ENCODE measurements at places on chromosomes 7 and 10.
A peak's percentile ranks its signal among the peaks of the same experiment; 100 is the strongest.

DNA sequence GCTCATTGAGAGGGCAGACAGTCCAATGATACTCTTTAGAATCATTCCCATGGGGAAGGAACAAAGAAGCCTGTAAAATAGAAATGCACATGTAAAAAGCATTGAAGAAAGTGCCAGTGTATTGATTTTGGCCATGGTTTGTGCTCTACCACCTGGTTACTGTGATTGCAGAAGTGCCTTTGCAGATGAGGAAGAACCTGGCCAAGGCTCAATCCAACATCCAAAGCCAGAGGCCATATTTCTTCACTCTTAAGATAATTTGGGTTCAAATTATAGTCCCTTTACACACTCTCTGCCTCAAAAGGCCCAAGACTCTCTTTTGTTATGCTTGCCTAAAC lies 122.1 kb downstream of the EGFR start:
- no peak for DNase-seq

DNA sequence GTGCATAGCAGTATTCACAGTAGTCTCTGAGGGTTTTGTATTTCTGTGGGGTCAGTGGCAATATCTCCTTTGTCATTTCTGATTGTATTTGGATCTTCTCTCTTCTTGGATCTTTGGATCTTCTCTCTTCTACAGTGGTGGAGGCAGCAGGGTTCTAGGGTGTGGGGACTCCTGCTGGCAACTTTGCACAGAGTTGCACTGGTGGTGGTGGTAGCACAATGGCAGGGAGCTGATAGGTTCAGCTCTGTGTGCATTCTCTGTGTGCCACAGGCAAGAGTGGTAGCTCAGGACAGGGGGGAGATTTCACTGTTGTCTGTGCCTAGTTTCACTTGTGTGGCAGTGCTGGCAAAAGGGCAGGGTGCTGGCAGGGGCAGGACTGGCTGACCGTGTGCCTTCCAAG lies 35.1 kb upstream of the PRSS37 start:
- no peak for DNase-seq

DNA sequence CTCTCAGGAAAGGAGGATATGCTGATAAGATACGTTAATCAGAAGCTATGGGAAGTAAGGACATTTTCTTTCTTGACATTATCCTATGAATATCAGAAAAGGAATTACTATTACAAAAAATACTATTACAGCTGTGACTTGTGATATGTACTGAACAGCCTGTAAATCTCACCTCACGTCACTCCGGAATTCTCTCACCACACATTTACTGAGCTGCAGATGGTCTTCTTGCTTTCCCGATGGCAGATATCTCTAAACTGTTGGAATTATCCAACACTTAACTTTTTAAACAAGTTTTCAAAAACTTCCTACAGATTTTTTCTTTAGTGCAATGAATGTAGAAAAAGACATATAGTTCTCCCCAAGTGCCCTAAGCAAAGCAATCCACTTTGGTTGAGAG lies 313.4 kb downstream of the GPR37 start:
- no peak for DNase-seq

GRCh38 chr7:15478401-15478800 lies 83.4 kb downstream of the AGMO start:
- DNase-seq = no peak

DNA sequence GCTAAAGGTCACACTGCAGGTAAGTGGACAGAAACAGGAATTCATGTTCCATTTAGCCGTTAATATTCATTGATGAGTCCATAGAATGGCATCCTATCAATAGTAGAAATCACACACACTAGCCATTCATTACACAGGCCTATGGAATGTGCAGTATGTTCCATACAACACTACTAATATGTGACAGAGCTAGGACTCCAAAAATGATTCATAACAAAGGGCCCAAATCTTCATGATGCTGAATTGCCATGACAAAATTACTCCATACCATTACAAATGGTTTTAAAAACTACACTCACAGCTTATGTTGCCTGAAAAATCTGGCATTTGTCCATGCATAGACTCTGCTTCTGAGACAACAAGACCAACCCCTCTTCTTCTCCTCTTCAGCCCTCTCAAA lies 549.1 kb downstream of the XPNPEP1 start:
- DNase-seq = no peak

DNA sequence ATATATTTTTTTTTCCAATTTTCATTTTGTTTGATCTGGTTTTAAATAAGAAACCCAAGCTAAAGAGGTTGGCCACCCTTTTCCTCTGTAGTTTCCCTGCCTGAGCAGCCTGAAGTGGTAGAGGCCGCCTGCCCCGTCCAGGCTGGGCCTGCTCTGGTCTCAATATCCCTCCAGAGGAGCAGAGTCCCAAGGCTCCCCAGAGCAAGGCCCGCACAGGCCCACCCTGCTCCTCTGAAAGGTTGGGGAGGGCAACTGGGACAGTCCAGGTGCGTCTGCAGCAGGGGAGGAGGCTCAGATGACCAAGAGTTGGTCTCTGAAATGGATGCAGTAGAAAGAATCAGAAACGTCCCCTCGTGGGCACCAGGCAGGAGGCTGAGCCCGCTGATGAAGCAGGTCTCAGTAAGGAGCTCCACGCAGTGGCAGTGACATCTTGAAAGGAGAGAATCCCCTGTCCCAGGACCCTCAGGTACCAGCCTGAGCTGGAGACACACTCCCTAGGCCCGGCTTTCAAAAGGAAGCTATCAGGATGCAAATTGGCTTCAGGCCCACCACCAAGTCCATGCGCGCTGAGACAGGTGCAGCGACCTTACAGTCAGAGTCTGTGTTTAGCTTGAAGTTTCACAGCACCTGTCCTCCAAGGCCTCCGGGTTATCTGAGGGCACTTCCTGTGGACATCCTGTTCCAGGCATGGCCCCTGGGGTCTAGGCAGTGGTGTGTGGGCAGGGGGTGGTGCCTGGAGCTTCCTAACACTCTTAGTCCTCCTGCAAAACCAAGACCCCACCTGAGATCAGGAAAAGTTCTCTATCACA lies 37.7 kb downstream of the EN2 start:
- DNase-seq = no peak

- DNase-seq = peak; percentile 54
Measured at GRCh38 chr10:43137717-43138020, 576 bp upstream of the CSGALNACT2 start.

DNA sequence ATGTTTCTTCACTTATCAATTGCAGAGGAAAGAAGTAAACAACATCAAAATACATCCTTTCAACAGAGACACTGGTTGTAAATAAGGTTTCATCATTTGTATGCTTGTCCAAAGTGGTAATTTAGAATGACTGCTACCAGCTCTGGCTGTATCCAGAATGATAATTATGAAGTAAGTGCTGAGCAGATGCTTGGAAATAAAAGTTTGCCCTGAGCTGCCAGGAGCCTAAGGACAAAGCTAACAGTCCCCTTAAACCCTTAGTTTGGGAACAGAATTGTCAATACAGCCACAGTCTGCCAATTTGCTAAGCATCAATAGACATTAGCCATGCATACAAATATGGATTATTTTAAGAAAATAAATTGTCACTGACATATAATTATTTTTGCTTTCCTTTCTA lies 147.0 kb upstream of the SLC13A1 start:
- no peak for DNase-seq

GRCh38 chr7:129045682-129046081 lies 9.2 kb downstream of the TNPO3 start:
- DNase-seq = no peak

GRCh38 chr7:135235841-135236240 lies 2.2 kb downstream of the STRA8 start:
- no peak for DNase-seq

- DNase-seq = no peak
Measured at GRCh38 chr7:105887569-105888189, 11.3 kb upstream of the ATXN7L1 start.

GRCh38 chr10:14586901-14587300 lies 187.8 kb downstream of the FAM107B start:
- no peak for DNase-seq

GRCh38 chr10:33676606-33677339 lies 342.3 kb upstream of the NRP1 start:
- no peak for DNase-seq

- no peak for DNase-seq
Measured at GRCh38 chr7:16934722-16935340, 53.0 kb upstream of the AGR3 start.

- no peak for DNase-seq
Measured at GRCh38 chr7:25707768-25708620, 444.0 kb upstream of the NFE2L3 start.

DNA sequence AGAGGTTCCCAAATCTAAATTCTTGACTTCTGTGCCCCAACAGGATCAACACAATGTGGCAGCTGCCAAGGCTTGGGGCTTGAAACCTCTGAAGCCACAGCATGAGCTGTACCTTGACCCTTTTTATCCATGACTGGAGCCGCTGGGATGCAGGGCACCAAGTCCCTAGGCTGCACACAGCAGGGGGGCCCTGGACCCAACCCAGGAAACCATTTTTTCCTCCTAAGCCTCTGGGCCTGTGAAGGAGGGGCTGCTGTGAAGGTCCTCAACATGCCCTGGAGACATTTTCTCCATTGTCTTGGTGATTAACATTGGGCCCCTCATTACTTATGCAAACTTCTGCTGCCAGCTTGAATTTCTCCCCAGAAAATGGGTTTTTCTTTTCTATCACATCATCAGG lies 72.6 kb downstream of the FOXP2 start:
- DNase-seq = no peak

DNA sequence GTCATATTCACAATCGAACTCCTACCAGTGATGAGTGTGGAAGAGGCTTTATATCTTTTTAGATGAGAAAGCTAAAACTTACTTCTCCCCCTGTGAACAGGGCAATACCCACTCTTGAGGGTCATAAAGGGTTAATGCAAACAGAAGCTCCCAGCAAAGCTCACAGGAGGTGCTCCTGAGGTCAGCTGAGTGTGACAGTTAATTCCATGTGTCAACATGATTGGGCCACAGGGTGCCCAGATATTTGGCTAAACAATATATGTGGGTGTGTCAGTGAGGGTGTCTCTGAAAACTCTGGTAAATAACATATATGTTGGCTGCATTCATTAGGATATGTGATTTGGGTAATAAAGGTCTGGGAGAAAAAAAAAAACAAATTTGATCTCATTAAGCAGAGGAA lies 86.0 kb downstream of the HIP1 start:
- DNase-seq = no peak

GRCh38 chr7:17939211-17939605 lies 1.1 kb downstream of the SNX13 start:
- peak; percentile 56 for DNase-seq

DNA sequence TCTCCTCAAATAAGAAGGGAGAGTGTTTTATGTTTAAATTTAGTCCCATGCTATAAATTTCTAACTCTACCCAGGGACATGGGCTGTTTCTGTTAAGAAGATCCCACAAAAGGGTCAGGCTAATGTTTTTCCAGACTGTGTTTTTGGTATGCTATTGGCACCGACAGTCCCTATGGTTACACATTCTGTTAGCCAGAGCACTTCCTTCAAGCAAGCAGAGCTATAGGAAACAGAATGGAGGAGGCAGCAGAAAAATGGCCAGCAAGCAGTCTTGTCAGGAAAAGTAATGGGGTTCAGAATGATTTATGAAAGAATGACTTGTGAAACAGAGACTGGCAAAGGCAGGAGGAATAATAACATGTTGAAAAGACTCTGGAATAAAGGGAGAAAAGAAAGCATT lies 44.8 kb upstream of the PHYHIPL start:
- DNase-seq = no peak

GRCh38 chr10:64379898-64380297 lies 858.7 kb downstream of the REEP3 start:
- DNase-seq = no peak

- no peak for DNase-seq
Measured at GRCh38 chr10:12445701-12446334, 96.5 kb downstream of the CAMK1D start.

- no peak for DNase-seq
Measured at GRCh38 chr10:36030516-36030915, 388.4 kb upstream of the FZD8 start.

- DNase-seq = no peak
Measured at GRCh38 chr7:7479275-7479805, 56.3 kb downstream of the COL28A1 start.

DNA sequence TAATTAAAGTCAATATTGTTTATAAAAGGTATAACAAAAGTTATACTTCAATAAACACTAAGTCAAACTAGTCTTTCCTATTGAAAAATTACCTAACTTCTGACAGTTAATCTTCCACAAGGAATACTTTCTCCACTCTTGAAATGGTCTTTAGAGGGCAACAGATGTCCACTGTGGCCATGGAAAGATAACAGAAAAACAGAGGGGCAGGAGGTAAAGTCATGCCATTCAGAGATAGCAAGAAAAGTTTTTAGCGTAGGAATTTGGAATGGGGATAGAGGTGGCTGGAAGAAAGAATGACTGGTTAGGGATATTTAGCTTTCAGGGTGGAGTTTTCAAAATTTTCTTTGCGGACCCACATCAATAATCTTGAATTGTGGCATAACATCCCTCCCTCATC lies 34.7 kb downstream of the HYCC1 start:
- no peak for DNase-seq

GRCh38 chr7:130669085-130669700 lies 645 bp upstream of the COPG2 start:
- DNase-seq = peak; percentile 14

GRCh38 chr7:137717045-137717444 lies 129.7 kb downstream of the DGKI start:
- DNase-seq = no peak

DNA sequence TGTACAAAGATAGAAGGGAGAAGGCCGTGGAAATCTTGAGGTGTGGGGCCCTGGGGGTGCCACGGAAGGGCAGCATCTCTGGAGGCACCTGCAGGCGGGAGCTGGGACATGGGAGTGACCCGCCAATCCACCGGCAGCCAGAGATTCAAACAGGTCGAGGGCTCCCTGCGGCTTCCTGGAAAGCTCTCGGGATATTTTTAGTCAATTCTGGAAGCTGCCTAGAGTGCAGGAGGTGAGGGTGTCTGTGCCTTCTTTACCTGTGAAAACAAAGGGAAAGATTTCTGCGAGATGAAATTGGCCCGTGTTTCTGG lies 16.6 kb downstream of the MNX1 start:
- no peak for DNase-seq

DNA sequence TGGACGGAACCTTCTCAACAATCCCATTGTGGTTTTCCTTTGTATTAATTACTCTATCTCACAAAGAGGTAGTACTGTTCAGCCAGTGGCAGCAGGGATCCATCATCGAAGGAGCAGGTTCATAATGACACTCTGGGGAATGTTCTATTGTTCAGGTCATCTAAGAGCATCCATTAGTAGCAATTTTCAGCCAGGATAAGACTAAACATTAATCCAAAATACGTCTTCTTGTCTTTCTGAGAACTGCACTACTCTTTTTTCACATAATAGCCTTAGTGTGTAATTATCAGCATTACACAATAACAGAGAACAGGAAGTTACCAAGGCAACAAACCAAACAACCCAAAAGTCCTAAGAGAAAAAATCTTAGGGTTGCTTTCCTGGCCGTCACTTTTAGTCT lies 259.5 kb upstream of the VWC2 start:
- no peak for DNase-seq

Data from SW480 (cell line).